ENCODE measurements at places on chromosomes 1 and 21.

DNA sequence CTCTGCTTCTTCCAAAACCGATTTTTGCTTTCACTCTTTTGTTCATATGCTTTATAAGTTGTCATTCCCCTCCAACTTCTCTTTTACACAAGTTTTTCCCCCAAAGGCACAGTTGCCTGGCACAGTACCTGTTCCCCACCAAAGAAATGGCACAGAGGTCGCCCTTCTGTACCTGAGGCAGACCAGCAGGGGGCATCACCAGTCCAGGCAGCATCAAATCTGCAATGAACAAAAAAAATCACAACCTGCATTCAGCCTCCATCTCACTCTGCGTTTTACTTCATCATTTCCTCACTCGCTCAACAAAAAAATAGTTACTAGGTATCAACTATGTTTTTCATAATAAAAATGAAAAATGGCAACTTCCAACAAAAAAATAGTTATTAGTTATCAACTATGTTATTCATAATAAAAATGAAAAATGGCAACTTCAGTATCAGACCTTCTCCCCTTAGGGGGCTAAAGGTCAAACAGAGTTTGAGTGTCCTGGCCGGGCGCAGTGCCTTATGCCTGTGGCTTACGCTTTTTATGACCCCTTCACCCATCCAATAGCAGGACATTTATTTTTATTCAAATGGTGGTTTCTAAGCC is 4.1 kb downstream of the EIF2D start:
- peak; percentile 55 for DNase-seq

- no peak for DNase-seq
Measured at GRCh38 chr1:101854271-101854670, 142.5 kb downstream of the OLFM3 start.

DNA sequence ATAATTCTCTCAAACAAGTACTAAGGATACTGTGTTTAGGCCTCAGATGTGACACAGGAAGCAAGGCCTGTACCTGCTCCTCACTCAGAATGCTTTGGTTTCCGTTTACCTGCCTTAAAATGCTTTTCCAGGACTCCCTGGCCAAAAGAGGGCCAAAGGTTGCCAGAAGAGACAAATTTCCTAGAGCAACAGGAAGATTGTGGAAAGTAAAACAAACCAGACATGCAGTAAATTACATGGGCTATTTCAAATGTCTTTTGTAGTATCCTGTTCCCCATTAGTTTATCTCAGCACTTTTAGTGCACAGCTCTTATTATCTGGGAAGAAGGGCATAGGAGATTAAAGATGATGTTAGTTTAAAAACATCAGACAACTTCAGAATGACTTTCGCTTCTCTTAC is 280.0 kb downstream of the NFIA start:
- DNase-seq: no peak

DNA sequence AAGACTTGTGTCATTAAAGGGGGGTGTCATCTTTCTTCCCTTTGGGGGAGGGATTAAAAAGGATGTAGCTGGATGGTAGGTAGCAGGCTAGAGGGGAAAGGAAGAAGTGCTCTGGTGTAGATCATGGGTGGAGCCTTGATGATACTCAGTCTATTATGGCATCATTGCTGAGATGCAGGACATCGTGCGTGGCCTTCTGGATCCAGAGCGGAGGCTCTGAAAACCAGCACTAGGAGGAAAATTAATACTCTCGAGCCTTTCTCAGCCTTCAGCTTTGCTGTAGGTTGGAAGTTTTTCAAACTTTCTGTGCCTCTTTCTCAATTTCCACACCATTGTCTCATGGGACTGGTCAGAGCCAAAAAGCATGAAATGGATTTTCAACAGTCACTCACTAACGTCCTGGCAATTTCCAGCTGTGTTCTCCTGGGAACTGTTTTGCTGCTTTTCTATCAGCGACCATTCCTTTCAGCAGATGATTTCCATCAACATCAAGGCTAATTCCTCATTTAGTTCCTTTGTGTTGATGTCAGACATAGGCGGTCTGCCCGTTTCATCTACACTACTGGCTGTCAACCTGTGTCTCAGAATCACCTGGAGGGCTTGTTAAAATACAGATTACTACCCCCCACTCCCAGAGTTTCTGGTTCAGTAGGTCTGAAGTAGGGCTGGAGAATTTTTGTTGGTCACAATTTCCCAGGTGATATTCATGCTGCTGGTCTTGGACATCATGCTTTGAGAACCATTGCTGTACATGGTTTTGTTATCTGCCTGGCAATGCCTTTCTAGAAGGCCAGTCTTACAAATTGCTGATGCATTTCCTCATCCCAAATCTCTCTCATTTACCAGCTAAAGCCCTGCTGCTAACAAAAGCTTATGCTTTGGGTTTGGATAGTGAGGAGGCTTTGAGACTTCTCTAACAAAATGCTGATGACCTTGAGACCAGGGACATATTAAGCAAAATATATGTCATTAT is 7.7 kb downstream of the CACNA1E start:
- peak; percentile 58 for DNase-seq

DNA sequence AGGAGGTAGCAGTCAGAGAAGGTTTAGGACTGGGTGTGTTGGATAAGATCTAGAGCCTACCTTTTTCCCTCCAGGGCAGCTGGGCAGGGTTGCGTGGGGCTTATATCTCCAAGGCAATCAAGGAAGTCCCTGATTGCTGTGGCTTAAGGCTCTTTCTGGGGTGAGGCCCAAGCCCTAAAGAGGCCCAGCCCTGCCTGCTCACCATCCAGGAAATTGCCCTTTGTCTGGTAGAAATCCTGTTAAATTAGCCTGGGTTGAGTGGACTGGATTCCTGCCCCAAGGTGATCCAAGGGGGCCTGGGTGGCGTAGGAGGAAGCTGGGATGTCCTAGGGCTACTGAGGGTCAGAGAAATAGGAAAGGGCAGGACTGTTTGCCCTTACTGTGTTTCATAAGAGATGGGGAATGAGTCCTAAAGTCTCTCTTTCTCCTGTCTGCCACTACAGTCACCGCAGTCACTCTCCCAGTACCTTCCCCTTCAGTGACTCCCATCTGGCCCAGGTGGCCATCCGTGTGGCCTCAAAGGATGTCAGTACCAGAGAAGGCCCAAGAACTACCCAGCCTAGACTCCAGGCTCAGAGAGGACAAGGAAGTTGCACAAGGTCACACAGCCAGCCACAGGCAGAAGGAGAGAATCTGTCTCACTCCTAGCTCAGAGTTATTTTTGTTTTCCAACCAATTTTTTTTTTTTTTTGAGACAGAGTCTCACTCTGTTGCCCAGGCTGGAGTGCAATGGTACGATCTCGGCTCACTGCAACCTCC is 25.8 kb downstream of the MFSD2A start:
- no peak for DNase-seq

DNA sequence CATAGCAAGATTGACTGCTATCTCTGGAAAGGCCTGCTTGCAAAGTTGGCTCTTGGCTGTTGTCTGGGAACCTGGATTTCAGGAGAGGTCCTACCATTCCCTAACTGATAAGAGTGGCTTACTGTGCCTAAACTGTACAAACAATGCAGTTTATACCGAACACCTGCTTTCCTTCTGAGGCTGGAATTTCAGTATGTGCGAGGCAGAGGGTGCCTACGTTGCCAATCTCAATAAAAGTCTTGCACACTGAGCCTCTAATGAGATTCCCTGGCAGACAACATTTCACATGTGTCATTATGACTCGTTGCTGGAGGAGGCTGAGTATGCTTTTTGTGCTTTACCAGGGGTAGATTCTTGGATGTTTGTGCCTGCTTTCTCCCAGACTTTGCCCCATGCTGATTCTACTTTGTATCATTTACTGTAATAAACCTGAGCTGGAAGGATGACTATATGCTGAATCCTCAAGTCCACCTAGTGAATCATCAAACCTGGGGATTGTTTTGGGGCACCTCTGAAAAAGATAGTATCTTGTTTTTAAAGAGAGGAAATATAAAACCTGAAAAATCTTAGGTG is 58.9 kb upstream of the GNG4 start:
- DNase-seq: peak; percentile 72

DNA sequence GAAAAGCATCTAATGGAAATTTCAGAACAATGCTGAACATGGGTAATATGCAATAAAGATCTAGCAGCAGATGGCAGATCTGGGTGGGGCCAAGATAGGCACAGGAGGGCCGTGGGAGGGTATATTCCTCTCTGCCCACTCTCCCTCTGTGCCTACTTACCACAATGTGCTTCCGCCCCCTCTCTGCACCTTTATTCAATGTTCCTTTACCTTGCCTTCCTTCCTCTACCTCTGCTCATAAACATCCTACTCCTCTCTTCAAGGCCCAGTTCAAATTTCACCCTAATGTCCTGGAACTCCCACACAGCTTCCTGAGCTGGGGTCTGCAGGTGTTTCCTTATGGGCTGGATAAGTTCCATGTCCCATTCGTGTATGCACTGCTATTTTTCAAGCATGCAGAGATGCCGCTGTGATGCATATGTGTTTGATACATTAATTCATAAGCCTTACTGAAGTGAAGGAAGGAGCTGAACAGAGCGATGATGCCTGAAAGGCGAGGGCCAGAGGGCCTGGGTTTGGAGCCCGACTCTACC is 65.6 kb upstream of the EDEM3 start:
- DNase-seq: no peak

DNA sequence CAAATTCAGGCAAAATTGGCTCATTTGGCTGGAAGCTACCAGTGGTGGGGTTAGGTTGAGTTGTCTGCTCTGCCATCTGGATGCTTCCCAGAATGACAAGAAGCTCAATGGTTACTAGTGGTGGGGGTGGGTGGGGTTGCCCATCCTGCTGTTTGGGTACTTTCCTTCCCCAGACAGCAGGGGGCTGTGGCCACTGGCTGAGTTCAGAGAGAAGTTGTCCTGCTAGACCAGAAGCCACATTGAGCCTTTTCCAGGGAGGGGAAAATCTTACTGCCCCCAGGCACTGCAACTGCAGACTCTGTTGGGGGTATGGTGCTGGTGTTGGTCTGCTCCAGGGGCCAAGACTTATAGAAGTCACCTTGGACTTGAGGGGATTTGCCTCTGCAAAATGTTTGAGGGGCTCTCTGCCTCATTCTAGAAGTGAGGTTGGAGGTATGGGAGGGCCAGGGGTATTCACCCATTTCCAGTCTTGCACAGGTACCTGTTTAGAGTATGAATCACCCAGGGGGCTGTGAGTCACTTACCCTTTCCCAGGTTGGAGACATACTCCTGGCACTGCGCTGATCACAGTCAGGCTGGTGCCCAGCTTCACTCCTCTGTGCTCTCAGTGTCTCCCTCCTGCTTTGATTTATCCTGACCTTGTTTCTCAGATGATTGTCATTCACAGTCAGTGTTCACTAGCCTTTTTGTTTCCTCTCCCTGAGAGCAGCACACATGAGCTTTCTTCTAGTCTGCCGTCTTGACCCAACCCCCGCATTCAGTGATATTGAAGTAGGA is 89.1 kb upstream of the NEGR1 start:
- DNase-seq: peak; percentile 5

GRCh38 chr1:167650269-167651160 is 20.5 kb downstream of the RCSD1 start:
- DNase-seq: no peak

- DNase-seq: peak; percentile 75
Measured at GRCh38 chr1:24191860-24192259, 4.8 kb upstream of the IFNLR1 start.

GRCh38 chr1:8113262-8114220 is 87.4 kb upstream of the ERRFI1 start:
- DNase-seq: peak; percentile 40

DNA sequence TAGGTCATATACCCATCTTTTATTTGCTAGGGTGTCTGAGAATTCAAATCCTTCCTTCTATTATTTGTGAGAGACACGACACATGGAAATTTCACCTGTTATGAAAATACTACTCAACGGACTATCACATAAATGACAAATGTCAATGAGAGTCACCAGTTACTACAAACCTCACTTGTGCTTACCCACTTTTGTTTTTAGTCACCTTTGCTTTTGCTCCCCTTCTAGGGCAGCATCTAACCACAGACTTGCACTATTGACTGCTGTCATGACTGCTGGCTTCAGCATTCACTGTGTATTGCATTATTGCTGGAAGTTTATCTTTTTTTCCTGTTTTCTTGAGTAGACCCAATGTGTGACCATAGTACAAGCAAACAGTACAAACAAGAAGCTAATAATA is 1048.0 kb downstream of the PLA2G4A start:
- DNase-seq: no peak

GRCh38 chr1:58340185-58340584 is 206.3 kb downstream of the OMA1 start:
- no peak for DNase-seq

GRCh38 chr1:228311091-228311490 is 95.5 kb downstream of the TRIM11 start:
- DNase-seq: no peak

DNA sequence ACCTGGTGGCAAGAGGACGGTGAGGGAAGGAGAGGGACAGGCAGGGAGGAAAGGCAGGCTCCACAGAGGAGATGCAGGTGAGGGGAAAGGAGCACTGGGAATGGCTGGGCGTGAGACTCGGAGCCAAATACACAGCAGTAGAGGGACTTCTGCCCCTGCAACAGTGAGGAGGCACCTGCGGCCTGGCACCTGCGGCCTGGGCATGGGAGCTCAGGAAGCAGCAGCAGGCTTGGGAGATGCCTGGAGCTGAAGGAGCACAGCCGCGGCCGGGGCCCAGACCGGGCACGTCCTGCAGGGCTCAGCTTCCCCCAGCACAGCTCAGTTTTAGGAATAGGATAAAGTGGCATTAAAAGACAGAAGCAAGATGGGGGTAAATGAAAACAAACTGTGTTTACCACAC is 20.9 kb upstream of the TSPEAR start:
- no peak for DNase-seq

DNA sequence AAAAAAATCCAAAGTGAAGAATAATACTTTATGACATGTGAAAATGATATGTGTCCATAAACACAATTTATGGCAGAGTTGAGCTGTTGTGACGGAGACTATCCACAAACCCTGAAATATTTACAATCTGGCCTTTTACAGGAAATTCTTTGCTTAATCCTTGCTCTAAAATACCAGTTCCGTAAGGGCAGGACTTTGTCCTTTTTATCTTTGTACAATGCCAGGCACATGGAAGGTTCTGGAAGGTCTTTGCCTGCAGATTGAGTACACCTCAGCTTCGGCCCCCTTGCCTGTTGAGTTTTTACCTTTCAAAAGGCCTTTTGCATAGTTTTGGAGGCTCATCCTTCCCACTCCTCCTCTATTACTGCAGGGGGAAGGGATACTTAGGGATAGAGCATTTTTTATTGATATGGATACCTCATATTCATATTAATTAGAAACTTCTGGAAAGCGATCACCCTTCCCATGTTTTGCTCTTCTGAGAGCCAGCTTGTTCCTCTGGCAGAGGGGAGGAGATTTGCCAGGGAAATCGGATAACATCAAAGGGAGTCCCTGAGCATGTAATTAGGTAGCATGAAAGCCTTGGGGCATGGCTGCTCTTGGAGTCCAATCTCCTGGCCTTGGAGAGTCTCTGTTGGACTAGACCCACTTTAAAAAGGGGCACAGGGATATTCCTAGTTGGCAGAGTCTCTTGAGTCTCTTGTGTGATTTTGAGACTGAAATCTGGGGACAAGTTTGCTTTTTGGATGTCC is 217.1 kb downstream of the KCNJ6 start:
- DNase-seq: no peak
